ENCODE measurements at places on chromosomes 4 and X. TPM values are rescaled to one million over a fixed set of nuclear protein-coding genes. Genes with fewer than 3 reads are reported as not detected.

DNA sequence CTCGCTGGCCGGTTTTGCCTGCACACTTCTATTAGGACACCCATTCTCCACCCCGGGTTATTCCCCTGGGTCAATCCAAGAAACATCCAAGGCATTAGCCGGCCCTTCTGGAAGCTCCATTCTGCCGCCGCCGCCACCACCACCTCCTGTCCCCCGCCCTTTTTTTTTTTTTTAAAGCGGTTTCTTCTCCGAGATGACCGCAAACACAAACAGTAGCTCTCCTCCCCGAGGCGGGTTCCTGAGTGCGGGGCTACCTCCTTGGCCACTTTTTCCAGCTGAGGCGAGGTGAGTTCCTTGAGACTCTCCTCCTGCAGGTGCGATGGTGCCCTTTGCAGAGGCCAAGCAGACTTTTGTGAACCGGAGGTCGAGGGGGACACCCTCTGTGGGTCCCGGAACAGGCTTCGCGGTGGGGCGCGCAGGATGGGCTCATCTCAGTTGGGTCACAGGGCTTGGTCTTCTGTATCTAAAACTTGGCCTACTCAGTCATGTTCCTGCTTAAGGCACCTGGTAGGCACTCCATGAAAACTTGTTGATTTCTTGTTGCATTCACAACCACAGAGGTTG is 930 bp downstream of the NWD2 start:
- DNase-seq = no peak

FANCB gene
- total RNA-seq = 17.3 TPM

- DNase-seq = no peak
Measured at GRCh38 chr4:3251691-3252479, 2.9 kb downstream of the MSANTD1 start.

KCNE5 gene
- not detected for total RNA-seq

- no peak for DNase-seq
Measured at GRCh38 chr4:87839592-87839946, 6.8 kb downstream of the MEPE start.

MAGEB10 gene
- total RNA-seq = not detected

GRCh38 chr4:154977228-154977627 is 196.2 kb downstream of the RBM46 start:
- DNase-seq = no peak

Data from fibroblast of villous mesenchyme (primary cell).